ENCODE measurements at places on chromosomes 7 and 10.

GRCh38 chr7:27165089-27165995 lies at the start of gene HOXA9:
Gene HOXA9 (minus strand): TSS chr7:27165537. CDS start chr7:27165457, 80 bp downstream.
- DNase-seq: peak; percentile 61

GRCh38 chr10:82980321-82980720 lies 1105.3 kb downstream of the NRG3 start:
- DNase-seq: no peak

GRCh38 chr10:12476656-12477055 lies 127.3 kb downstream of the CAMK1D start:
- DNase-seq: no peak

DNA sequence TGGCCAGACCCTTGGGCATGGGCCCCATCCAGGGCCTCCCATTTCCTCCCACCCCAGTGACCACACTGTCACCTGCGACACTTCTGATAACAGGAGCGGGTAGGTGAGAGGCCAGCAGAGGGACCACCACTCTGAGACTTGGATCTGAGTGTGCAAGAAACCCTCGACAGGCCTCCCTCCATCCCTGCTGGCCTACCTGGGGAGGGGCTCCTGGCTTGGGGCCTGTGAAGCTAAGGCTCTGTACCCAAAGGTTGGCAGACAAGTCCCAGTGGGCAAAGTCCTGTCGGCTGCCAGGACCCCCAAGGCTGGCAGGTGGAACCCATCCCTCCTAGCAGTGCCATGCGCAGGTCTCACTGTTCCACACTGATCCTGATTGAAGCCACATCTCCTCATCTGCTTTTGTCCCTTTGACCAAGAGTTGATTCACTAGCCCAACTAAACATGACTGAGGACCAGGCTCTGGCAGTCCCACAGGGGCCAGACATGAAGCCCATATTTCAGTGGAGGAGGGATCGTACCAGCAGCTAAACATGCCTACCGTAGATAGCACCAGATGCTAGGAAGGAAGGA lies 1.2 kb upstream of the PGAM2 start:
- no peak for DNase-seq

DNA sequence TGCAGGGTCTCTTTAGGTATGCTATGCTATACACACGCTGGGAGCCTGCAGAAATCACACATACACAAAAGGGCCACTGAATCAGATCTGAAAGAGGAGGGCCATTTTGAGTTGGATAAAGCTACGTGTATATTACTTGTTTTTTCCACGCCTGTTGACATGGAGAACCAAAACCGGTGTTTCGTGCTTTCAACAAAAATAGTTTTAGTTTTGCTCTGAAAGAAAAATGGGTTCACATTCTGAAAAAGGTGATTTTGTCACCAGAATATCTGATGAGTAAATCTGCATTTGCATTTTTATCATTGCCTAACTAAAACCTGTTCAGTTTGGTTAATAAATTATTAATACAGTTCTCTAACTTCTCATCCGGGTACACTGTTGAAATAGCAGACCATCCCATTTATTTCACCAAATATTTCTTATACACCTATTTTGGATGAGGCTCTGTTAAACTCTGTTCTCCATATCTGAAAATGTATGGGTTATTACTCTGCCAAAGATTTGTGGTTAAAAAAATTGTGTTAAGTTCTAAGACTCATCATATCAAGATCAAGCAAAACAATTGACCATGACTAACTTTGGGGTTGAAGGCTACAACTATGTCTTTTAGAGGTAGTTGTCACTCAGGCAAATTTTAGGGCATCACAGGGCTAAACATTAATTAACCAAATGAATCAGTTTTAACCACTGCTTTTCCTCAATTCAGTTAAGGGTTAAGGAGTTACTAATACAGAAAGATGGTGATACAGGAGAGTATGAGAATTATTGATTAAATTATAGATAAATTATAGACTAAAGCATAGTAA lies 101.2 kb upstream of the RPA3 start:
- DNase-seq: no peak

GRCh38 chr10:52312942-52313255 lies 1.2 kb upstream of the DKK1 start:
- no peak for DNase-seq

DNA sequence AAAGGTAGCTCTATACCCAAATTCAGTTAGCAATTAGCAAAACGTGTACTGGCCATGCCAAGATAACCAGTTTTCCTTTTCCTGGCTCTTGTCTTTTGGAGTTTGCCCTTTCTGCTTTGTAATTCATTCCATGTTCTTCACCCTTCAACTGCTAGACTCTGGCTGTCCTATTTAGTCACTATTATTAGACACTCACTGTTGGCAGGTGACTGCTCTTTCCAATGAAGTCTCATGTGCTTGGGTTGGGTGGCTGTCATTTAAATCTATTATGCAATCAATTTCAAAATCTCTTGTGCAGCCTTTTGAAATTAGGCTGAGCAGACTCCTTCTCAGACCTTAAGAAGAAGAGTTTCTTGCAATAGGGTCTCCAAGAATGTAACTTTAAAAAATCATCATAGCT lies 266.5 kb downstream of the GPR158 start:
- no peak for DNase-seq

DNA sequence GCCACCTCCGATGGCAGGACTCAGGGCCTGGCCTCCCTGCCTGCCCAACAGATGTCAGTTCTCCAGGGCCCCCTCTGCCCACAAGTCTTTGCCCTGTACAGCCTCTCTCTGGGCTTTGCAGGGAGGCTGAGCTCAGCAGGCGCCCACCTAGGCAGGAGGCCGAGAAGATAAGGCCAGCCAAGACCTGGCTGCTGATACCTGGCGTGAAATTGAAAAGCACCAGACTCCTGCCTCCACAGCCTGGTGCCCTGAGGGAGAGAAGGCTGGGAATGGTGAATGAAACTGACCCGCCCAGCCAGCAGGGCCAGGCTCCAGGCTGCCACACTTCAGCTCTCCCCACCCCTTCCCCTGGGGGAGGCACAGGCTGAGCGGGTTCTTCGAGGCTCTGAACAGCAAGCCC lies 145.8 kb downstream of the CDH23 start:
- peak; percentile 94 for DNase-seq

Data from ELF-1 (cell line).